ENCODE measurements at places on chromosomes 6 and 20.

GRCh38 chr6:111113336-111114086 lies 26.2 kb downstream of the SLC16A10 start:
- no peak for DNase-seq

GRCh38 chr6:37210313-37210968 lies 40.5 kb downstream of the PIM1 start:
- DNase-seq, result peak; percentile 70

DNA sequence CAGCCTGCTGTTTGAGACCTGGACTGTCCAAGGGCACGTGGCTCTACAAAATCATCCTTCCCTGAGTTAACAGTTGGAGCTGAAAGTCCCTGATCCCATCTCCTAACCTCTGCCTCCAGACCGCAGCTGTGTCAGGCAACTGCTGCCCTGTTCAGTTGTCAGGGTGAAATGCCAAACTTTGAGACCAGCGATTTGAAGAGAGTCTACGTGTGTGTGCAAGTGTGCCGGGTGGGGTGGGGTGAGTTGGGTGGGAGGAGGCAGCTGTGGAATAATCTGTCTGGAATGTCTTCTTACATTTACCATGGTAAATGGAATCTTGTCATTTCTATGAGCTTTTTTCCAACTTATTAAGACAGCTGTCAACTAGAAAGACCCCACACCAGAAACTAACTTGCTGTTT lies 81.0 kb upstream of the FAM8A1 start:
- no peak for DNase-seq

DNA sequence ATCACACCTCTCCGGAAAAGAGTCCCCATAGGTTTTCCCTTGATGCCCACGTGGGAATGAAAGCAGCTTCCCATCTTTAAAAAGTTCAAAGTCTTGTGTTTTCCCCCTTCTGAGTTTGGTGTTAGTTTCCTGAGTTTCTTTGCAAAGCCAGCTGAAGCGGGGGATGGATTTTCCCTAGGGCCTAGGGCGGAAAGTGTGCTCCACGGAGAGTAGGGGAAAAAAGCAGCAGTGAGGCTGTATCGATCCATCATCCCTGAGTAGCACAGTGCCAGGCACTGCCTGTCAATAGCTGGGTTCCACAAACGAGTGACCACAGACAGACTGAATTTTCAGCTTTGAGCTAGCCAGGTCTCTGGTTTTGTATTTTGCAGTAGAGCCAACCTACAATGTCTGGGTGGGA lies 1.3 kb downstream of the DAAM2 start:
- DNase-seq, result no peak

DNA sequence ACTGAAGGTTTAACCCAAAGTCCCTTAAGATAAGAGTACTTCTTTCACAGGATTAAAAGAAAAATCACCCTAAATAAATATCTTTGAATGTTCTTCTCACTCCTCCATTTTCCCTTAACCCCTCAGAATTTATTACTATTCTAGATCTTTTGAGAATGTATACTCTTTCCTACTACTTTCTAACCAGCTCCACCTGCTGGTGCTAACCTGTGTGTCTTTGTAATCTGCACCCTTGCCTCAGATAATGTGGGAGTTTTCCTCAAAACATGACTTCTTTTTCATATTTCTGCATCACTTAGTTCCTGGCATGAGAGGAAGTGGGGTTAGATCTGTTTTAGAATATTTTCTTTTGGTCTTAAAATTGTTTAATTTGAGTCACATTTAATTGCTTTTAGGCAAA lies 394.2 kb downstream of the BMP2 start:
- DNase-seq, result no peak

GRCh38 chr20:4025679-4026078 lies 10.3 kb upstream of the RNF24 start:
- DNase-seq, result no peak

DNA sequence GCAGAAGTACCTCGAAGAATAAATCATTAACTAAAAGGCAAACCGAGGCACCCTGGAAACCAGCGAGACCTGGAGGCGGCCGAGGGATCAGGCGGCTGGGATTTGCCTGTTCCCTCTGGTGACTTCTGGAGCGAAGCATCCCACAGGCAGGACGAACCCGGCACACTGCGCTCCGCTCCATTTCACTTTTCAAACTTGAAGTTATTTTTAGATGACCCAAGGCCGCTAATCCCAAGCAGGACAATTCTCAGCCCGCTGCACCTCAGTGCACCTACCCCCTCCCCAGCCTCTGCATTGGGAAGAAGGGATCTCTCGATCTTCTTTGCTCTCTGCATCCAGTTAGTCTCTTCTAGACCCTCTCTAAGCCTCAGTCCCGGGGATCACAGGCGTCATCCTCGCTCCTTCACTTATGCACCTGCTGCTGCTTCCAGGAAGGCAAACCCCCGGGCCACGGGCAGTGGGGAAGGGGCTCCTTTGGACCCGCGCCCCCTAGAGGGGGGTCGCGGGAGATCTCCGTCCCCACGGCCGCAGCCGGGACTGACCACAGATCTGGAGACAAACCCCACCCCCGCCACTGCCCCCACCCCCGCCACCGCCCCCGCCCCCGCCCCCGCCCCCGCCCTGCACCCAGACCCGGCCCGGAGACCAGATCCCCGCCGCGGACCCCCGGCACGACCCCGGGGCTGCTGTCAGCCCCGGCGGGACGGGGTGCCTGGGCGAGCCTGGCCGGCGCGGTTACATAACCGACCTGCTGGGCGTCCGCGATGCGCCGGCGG lies 636 bp downstream of the RCAN2 start:
- no peak for DNase-seq

Data from stimulated activated CD4-positive, alpha-beta T cell treated with anti-CD3 and anti-CD28 coated beads, TNF-alpha, amount 100 ng/mL, for 48 hours (primary cell).